Endothelial cell of umbilical vein (primary cell): ENCODE measurements at places on chromosomes 3 and 15. TPM values are rescaled to one million over a fixed set of nuclear protein-coding genes. Genes with fewer than 3 reads are reported as not detected.

DNA sequence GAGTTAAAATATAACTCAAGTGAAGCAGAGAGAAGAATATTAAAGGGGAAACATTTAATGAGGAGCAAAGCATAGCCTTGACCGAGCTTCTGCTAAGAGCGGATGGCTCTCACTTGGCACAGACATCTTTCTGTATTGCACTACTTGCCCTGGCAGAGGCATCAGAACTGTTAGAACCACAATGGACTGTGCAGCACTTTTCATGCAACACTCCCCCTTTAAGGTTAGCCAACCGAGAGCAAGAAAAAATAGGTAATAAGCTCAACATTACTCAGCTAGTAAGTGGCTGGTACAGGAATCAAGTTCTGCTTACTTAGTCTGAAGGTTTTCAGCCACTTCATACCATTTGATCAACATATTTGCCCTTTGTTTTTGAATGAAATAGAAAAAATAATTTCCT is 33.7 kb downstream of the CRTC3 start:
- DNase-seq: no peak

DNA sequence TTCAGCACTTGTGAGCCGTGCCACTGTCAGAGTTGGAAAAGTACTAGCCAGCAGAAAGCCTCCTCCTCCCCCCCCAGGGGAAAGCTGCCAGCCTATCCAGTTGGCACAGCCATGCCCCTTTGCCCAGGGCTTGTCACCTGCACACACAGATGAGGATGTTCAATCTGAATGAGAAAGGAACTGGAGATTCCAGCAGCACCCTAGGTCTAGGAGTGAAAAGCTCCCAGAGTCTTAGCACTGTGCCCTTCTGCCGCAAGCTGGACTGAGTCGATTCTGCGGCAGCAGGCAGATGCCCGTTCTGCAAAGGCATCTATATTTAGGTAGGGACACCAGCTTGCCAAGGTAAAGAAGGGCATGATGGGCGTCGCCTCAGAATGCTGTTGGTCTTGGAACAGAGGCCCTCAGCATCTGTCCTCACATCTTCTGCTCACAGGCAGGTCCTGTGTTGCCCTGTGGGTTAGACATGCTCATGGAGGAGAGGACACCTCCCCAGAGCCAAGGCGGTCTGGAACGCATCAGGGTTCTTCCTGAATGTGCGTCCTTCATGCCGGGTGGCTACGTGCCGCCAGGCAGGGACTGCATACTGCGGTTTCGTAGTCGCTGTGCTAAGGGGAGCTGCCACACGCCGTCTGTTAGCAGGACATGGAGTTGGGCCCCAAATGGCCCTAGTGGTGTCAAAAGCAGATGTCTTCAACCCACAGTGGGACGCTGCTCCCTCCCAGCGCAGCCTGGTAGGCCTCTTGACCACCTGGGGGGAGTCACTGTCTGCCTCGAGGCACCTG is 109.5 kb downstream of the VGLL4 start:
- DNase-seq: no peak

DNA sequence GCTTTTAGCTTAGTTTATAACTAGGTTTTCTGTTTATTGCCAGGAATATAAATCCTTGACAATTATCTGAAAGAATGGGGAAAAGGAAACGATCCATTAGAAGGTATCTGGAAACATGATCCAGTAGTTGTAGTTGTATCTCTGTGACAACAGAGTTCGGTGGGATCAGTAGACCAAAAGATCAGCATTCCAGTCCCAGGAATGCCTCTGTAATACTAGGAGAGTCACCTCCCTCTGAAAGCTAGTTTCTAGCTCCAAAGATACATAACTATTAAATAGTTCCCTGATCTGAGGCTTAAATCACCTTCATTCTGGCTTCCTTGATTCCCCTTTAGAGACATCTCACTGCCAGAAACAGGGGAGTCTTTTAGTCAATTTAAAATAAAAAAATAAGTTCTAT is 34.1 kb downstream of the MB21D2 start:
- DNase-seq: no peak

GRCh38 chr15:63004211-63004610 is 38.3 kb upstream of the TPM1 start:
- DNase-seq: no peak

GRCh38 chr15:88918738-88919137 is 5.6 kb upstream of the MFGE8 start:
- peak; percentile 12 for DNase-seq

DNA sequence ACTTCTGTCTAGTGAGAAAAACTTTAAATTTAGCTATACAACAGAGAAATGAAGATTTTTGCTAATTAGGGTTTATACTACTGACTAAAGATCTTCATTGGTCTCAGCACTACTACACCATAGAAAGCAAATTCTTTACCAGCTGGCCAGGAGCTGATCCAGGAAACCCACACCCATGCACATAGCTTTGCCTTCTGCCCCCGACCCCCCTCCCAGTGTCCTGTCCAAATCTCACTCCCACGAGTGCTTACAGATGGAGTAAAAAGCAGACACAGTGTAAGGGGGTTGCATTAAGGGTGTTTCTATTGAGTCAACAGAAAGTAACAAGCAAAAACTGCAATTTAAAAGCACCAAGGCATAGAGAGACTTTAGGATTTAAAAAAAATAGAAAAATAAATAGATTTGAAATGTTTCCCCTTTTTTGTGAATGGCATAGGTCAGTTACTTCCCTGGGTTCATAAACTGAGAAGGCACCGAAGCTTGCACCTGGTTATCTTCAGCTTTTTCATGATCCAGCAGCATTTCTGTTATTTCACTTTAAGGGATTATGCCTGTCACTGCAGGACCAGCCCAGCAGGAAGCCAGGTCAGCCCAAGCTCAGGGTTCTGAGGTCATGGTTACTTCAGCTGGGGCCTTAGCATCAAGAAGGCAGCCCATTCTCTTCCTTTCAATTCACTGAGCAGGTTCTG is 124.3 kb downstream of the CTNNB1 start:
- no peak for DNase-seq

B3GNT5 gene
- 3.3 and 4.1 TPM in 2 replicates for polyA plus RNA-seq

LTF gene
- polyA plus RNA-seq: not detected in 2 replicates
